ENCODE measurements at places on chromosomes 1 and 21.

GRCh38 chr1:156959414-156959813 lies 39.0 kb downstream of the LRRC71 start:
- DNase-seq: no peak

DNA sequence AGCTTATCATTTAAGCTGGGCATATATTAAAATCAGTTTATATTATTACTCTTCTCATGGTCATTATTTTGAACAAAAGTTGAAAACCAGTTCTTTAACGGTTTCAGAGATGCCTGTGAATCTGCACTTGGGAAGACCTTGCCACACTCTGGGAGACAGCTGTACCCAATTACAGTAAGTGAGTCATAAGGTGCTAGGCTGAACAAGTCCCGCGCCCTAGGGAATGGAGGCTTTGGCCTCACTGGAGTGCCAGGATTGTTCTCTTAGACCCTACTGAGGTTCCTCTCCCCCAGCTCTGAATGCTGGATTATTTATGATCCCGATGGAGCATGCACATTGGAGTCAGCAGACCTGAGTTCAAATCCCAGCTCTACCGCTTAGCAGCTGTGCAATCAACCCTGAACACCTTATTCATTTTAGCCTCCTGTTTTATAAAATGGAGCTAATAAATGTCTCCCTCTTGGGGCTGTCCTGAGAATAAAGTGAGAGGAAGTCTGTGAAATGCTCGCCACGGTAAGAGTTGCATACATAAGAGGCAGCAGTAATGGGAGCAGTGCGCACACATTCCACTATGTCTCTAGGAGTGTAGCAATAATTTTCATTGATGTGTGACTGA lies 266.2 kb downstream of the FOXD2 start:
- no peak for DNase-seq

DNA sequence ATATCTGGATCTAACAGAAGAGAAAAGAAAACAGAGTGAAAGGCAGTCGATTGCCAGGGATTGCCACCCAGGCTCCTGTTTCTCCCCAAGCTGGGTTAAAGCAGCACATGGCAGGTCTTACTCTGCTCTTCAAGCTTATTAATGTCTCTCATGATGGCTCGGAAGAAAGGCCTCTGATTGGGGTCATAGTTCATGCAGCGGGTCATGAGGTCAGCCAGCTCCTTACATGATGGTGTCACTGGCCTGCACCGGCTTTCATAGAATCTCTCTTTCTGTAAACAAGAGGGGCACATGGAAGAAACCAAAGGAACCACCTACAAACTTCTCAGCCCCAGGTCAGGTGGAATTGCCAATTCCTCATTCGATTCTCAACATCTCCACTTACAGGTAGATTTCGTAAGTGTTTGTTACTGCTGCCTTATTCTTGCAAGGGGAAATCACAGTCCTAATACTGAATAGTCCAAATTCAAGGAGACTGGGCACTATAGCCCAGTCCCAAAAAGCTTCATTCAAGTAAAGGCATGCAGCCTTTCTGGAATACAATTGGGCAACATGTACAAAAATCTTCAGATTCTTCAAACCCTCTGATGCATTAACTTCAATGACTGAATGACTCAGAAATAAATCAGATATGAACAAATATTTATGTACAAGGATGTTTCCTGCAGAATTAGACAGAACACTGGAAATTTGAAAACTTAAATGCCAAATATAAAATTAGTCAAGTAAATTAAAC lies 96.6 kb downstream of the RAVER2 start:
- no peak for DNase-seq

DNA sequence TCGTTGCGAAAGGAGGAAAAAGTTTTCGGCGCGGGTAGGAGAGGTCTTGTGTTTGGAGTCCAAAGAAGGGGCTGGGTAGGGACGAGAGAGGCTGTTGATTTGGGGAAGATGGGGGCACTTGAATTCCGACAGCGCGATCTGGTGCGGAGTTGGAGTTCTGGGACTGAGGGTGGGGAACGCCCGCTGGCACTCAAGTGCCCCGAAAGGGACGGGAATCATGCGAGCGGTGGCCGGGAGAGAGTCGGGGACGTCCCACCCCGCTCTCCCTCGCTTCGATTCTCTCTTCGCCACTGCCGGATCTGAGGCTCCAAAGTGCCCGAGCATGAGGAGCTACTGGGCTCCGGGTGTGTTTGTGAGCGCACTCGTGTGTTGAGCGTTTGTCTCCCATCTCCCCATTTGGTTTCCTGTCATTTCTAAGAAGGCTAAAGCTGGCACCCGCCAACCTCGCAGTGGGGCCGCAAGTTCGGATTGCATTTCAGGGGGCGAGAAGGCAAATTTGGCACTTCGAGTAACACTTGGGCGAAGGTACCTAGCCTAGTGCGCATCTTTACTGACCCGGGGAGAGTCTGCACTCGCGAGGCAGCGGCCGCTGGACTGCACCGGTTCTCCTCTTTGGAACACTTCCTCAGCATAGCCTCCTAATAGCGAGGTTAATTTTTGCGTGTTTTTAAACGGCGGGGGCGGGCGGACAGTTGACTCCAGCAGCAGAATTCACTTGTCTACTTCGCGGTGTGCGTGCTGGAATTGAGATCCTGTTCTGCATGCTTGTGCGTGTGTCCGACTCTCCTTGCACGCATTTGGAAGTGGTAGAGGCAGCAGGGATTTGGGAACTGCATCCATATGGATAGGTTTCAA lies 1.2 kb downstream of the CHRM3 start:
- DNase-seq: no peak
